ENCODE measurements at places on chromosomes 6 and 20.

DNA sequence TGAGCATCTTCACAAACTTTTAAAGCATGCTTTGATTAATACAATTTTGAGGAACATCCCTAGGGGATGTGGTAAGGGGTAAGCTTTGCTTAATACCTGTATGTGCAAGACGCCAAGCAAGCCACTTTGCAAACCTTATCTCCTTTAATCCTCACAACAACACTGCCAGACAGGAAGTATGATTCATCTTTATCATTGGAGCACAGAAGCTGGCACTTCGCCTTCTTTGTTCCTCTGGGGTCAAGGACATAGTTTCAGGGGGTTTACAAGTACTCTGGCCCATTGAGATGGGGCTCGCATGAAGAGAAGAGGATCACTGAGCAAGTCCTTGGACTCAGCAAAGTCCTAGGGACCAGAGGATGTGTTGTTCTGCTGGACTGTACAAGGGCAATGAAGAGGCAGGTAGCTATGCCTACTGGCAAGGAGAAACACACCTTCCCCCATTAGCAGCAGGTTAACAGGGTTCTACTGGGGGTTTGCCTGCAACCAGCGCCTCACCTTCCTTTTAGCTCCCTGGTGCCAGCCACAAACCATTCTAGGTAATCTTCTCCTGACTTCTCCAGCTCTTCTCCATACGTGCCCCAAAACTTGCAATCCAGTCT is 8.8 kb downstream of the TMEM244 start:
- peak; percentile 9 for DNase-seq

GRCh38 chr6:32112431-32112980 is 3.4 kb upstream of the TNXB start:
- DNase-seq, result no peak

DNA sequence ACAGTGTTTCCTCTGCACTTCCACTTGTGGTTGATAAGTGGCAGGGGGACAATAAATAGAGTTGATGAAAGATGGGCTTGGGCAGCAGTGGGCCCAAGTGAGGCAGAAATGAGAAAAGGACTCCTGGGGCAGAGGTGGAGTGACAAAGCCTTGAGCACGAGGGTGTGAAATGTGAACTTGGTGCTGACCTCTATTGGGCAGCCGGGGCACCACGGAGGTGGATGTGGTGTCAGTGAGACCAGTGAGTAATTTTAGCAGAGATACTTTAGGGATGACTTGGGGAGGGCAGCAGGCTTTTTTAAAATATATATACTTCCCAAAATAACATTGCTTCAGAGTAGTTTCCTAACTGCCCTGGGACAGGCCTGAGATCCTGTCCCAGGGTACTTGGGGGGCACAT is 30.6 kb upstream of the MYLK2 start:
- no peak for DNase-seq

- DNase-seq, result no peak
Measured at GRCh38 chr6:151905854-151906253, 98.4 kb downstream of the ESR1 start.
